ENCODE measurements at places on chromosomes 11 and 22.

DNA sequence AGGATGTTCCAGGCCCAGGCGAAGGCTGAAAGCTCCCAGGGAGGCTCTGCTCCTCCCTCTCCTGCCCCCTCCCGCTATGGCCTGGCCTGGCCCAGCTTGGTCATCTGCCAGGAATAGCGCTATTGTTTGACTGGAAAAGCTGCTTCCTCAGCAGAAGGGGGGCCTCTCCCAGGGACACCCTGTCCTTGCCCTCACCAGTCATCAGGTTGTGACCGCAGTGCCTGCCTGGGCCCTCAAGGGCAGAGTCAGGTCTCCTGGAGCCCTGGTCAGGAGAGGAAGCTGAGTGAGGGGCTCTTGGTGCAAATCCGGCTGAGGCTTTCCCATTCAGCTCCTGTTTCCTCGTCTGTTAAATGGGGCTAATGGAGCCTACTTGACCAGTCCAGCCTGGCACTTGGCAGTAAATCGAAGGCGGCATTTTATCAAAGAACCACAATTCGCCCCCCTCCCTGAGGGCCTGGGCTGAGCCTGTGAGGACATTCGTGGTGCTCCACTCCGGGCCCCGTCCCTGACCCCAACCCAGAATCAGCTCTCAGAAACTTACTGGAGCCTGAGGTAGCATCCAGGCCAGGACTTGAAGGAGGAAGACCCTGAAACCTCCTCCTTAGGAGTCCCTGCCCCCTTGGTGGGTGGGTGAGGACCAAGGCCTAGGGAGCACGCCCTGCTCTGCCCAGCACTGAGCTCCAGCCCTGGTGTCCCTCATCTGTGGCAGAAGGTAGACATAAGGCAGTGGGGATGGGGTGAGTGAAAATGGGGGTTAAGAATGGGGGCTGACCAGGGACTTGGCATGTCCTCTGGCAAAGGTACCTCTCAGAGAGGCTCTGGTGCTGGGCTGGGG lies 2.0 kb upstream of the CASTOR1 start:
- DNase-seq: no peak

GRCh38 chr11:662689-663274 lies 25.7 kb downstream of the DRD4 start:
- DNase-seq: no peak

GRCh38 chr22:49755631-49756001 lies 72.1 kb downstream of the BRD1 start:
- DNase-seq: no peak

GRCh38 chr11:95668131-95668530 lies 121.5 kb downstream of the FAM76B start:
- no peak for DNase-seq

DNA sequence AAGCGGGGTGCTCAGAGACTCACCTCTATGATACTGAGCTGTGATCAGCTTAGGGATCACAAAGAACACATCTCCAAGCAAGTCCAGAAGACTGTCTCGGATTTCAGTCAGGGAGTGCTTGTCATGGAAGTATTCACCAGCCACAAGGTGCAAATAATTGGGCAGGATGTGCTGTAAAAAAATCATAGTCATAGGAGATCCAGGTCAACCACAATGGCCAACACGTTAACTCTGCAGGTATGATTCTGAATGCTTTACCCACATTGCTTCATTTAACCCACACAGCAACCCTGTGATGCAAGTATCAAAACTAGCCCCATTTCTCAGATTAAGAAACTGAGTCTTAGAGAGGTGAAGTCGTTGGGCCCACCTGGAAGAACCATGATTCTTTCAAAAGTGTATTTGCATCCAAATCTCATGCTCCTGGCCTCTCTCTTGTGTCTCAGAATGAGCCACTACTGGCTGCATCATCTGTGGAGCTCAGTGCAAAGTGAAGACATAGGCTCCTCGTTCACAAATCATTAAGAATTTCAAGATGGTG lies 179.3 kb downstream of the BCR start:
- no peak for DNase-seq

- DNase-seq: no peak
Measured at GRCh38 chr11:11605821-11606450, 15.9 kb downstream of the GALNT18 start.

DNA sequence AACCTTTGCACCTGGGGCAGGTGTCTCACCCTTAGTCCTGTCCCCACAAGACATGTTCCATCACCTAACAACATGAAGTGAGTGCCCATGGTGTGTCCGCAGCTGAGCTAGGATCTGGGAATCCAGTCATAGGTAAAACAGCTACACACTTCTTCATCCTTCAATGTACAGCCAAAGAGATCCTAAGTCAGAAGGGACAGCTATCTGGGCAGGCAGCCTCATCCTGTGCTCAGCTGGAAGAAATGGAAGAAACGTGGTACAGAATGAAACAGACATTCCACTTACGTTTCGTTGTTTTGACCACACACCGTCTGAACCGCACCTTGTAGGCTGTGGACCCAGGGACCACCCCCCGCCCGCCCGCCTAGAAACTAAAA lies 30.8 kb downstream of the PDGFB start:
- DNase-seq: no peak

DNA sequence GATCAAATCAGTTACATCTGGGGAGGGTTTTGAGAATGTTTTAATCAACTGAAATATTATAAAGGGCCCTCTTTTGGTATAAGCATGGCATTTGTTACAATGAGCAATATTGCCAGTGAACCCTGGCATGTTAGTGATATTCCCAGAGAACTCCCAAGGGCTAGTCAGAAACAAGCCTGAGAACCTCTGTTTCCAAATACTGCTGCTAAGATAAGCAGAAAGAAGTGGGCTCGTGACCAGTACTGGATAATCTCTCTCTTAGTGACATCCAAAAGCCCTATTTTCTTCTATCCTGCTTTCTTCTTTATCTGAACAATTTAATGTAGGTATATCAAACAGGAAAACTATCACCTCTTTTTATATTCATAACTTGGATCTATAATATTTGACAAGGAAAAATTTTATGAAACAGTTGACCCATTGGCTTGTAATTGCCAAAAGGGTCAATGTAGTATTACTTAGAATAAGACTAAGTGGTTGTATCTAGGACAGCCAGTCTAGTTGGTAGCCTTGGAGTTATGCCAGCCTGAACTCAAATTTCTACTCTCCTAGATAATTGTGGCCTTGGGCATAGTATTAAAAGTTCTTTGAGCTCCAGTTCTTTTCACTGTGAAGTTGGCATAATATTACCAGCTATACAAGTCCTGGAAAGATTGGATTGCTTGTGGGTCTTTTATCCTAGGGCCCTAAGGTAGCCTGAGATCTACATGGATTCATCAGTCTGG lies 15.7 kb downstream of the CAT start:
- DNase-seq: no peak

DNA sequence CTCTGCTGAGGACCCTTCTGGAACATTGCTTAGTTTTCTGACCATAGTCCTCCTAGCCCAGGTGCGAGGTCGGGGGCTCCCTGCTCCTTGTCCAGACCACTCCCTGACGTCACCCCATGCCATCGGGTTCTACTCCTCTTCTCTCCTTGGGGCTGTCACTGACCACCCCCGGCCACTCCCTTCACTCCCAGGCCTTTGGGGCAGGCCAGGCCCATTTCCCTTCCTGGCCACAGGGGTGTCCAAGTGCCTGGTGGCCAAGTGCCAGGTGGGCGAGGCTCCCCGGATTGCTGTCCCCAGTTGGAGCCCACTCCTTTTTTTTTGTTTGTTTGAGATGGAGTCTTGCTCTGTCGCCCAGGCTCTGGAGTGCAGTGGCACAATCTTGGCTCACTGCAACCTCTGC lies 19.5 kb downstream of the MRGPRD start:
- no peak for DNase-seq

DNA sequence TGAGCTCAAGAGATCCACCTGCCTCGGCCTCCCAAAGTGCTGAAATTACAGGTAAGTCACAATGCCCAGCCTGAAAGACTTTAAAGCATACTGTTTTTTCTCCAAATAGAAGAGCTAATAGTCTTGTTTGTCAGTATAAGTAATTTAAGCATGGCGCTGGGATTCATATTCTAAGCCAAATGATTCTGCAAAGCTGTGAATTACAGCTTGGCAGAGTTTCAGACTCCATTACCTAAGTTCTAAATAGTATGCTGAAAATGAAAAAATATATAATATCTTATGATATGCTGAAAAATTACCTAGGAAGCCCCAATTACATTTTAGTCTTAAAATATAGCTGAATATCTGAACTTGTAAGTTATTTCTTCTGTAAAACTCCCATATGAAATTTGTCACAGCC lies 39.3 kb downstream of the MRE11 start:
- DNase-seq: no peak

DNA sequence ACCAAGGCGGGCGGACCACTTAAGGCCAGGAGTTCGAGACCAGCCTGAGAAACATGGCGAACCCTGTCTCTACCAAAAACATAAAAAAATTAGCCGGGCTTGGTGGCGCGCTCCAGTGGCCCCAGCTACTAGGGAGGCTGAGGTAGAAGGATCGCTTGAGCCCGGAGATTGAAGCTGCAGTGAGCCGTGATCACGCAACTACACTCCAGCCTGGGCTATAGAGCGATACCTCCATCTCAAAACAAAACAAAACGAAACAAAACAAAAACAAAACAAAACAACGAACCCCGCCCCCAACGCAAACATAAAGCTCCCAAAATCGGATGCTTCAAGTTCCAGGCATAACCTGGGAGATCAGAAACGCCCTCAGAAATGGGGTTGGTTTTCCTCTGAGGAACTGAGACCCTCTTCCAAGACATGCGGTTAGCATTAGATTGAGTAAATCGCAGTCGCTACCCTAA lies 564 bp downstream of the LRRC51 start:
- DNase-seq: no peak

DNA sequence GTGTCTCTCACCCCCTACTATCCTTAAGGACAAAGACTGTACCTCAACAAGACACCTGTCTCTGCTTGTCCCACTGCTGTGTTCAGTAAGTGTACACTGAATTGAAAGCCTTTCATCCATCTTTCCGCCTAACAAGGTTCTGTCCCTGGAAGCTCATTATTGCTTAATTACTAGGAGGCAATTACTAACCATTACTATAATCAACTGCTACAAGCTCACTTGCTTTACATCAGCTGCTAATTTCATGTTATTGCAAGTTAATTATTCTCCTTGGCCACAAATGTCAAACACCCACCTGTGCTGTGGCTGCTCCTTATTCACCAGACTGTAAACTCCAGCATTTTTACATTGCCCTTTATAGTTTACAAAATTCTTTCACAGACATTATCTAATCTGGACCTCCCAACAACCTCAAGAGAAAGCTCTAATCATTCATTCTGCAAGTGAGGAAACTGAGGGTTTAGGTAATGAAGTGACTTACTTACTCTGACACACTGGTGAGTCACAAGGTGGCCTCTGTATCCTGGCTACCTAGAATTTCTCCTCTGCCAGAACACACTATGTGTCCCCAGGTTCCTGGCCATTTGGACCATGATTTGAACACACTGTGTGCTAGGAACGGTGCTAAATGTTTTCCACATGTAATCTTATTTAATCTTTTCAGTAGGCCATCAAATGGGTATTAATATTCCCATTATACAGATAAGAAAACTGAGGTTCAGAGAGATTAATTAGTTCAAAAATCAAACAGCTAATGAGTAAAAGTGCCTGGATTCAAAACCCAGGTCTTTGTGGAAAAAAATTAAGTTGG lies 66.7 kb downstream of the RAB30 start:
- DNase-seq: no peak

DNA sequence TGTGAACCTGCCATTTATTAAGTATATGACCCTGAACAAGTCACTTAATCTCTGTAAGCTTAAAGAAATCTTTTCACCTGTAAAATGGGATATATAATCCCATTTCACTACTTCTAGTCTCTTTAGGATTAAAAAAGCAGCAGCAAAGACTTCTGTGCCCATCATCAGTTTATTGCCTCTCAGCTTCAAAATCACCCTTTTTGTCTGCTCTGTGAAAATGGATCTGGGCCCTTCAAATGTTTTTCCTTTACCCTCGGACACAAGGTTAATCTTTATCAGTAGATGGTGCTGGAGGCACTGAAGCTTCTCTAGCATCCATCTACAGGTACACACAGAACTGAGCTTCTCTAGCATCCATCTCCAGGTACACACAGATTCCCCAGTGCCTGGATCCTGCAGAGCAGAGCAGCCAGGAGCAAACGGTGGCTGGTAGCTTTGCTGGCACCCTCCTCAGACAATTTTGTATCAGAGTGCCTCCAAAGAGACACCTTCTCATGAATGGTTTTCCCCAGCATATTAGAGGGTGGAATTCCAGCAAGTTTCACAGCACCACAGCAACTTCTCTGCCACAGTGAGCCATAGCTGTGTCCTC lies 56.8 kb downstream of the CADM1 start:
- no peak for DNase-seq

- no peak for DNase-seq
Measured at GRCh38 chr22:23518376-23519187, 61.5 kb downstream of the IGLL1 start.

DNA sequence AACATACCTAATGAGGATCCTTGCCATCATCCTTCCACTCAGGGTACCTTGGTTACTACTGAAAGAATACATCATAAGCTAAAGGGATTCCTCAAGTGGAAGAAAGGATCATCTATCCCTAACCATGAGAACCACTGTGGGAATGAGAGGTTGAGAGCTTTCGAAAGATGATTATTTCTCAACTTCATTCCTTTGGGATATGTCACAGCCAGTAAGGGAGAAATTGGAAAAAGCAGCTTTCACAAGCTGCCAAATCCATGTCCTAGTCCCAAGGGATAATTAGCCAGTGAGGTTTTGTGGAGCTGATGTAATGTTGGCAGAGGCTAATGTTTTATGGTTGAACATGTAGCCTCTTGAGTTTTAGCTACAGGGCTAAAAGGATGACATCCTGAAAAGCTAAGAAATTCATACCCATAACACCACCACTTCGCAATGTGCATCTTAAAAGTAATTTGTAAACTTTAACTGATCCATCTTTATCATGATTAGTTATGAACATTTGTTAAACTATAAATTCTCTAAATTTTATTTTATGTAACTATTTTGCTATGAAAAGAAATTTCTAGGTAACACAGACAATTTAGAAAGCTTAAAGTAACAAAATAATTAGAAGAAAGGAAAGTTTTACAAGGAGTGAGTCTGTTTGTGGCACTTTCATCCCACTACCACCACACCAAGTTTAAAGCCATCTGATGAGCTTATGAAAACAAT lies 123.9 kb downstream of the MRTFA start:
- DNase-seq: no peak

DNA sequence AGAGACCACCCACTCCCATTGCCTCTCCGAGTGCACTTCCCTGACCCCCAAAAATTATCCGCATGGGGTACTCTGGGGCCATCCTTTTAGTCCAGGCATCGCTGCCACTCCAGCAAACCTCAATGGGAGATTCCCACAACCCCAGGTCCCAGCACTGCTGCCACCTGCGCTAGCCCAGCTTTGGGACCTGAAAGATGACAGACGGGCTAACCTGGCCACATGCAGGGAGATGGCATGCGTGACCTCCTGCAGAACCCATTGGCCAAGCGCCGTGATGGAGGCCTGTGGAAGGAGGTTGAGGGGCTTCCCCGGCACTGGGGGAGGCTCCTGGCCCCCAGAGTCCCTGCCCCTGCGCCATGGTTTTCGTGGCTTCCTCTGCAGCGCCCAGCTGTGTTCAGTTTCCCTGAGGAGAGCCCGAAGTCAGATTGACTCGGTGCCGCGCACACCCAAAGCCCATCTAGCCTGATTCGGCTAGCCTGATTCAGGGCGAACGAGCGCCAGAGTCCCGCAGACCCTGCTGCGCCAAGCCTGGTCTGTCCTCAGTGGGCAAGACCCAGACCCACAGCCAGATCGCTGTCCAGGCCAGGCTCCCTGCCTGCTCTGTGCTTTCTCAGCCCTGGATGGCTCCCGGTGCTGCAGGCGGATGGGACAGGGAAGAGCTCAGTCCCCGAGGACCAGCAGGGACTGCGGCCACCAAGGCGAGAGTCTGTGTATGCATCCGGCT lies 751 bp upstream of the WNT7B start:
- peak; percentile 35 for DNase-seq

Measured in GM06990 (cell line).